ENCODE measurements at places on chromosomes 7 and 10.
A peak's percentile ranks its signal among the peaks of the same experiment; 100 is the strongest.

DNA sequence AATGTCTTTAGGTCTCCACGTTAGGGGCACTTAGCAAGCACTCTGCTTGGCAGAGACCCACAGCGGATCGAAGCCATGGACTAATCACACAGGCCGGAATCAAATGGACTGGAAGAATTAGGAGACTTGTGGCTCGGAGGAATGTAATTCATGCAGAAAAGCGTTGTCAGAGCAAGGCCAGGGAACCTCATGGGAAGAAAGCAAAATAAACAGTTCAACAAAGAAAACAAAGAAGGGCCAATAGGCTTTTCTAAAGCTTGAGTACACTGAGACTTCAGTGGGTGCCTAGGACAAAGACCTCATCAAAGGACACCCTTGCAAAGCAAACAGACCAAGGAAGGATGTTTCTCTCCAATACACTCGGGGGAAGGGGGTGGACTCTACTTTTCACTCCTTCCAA is 171.1 kb downstream of the GLI3 start:
- DNase-seq, result no peak
- H3K36me3 ChIP-seq, result no peaks in the 10 kb centered on the region
- H3K4me3 ChIP-seq, result no peak overlapping the region

GRCh38 chr7:45325378-45325777 is 167.8 kb downstream of the RAMP3 start:
- H3K27ac ChIP-seq, result no peak overlapping the region
- no peak overlapping the region for H3K4me3 ChIP-seq
- no peaks in the 10 kb centered on the region for H3K36me3 ChIP-seq
- no peaks in the 10 kb centered on the region for H3K27me3 ChIP-seq
- H3K4me1 ChIP-seq, result no peaks in the 10 kb centered on the region

DNA sequence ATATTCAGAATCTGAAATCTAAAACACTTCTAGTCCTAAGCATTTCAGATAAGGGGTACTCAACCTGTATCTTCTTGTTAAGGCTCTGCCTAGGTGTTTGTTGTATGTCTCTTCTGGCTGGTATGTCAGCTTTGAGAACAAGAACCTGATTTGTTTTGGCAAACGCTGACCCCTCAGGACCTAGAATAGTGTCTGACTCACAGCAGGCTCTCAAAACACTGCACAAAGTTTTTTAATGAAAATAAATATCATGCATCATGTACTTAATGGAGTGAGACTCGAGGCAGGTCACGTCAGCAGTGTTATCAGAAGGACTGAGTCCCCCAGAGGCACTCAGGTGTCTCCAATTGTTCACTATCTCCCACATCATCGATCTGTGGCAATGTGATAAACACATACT is 99.1 kb downstream of the GLI3 start:
- no peaks in the 10 kb centered on the region for H3K27me3 ChIP-seq
- no peak for DNase-seq
- H3K4me3 ChIP-seq, result no peak overlapping the region
- H3K27ac ChIP-seq, result no peak overlapping the region

- peak overlapping the region; percentile 92 for H3K27ac ChIP-seq
- peak overlapping the region; percentile 80 for H3K4me3 ChIP-seq
- no peaks in the 10 kb centered on the region for H3K27me3 ChIP-seq
Measured at GRCh38 chr7:112204499-112205342, 1.5 kb downstream of the DOCK4 start.

GRCh38 chr10:25522946-25523608 is 348.3 kb downstream of the GPR158 start:
- DNase-seq, result no peak
- no peaks in the 10 kb centered on the region for H3K4me1 ChIP-seq
- no peak overlapping the region for H3K27ac ChIP-seq
- no peak overlapping the region for H3K4me3 ChIP-seq
- H3K36me3 ChIP-seq, result no peaks in the 10 kb centered on the region

GRCh38 chr7:37942934-37943610 is 22.6 kb downstream of the EPDR1 start:
- no peaks in the 10 kb centered on the region for H3K36me3 ChIP-seq
- H3K4me1 ChIP-seq, result peaks cover 20% of the 10 kb centered on the region
- peak overlapping the region; percentile 76 for H3K27ac ChIP-seq
- H3K27me3 ChIP-seq, result no peaks in the 10 kb centered on the region
- peak; percentile 93 for DNase-seq
- H3K4me3 ChIP-seq, result no peak overlapping the region

- H3K27ac ChIP-seq, result no peak overlapping the region
- no peaks in the 10 kb centered on the region for H3K27me3 ChIP-seq
- H3K4me3 ChIP-seq, result no peak overlapping the region
- H3K36me3 ChIP-seq, result no peaks in the 10 kb centered on the region
- no peaks in the 10 kb centered on the region for H3K4me1 ChIP-seq
Measured at GRCh38 chr10:47016564-47016963, 105.3 kb downstream of the PTPN20 start.

DNA sequence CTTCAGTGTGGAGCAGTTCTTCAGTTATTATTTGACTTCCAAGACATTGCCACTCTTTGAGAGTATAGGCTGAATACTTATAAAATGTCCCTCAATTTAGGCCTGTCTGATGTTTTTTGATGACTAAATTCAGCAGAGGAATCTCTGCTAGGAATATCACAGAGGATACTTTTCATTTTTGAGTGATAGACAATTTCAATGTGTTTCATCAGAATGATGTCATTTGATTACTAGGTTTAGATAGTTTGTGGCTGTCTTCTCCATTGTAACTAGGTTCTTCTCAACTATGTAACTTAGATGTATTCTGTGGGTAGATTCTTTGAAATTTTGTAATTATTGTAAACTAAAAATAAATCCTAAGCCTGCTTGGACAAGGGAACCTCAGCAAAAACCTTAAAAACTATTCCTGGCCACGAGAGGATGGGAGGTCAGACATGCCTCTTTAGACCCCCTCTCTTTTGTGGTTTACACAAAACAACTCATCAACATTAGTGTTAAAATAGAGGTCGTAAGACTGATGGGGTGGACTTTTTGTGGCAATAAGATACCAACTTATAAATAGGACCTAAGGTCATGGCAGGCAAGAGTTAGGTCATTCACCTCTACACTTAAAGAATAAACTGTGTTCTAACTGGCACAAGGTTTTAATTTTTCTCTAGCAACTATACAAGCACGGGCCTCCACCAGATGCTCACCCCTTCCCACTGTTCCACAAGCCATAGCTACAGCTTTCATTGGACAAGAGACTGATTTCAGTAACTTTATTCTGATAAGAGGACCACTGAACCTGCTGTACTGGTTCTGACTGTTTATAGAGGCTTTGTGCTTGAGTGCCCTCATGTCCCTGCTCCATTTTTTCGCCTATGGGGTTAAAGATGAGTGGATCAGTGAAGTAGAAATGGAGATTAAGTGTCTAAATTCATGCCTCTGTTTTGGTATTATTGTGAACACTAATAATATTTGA is 33.7 kb downstream of the CYP2C8 start:
- no peak overlapping the region for H3K27ac ChIP-seq
- no peak for DNase-seq
- no peaks in the 10 kb centered on the region for H3K36me3 ChIP-seq
- H3K4me3 ChIP-seq, result no peak overlapping the region

GRCh38 chr7:19674266-19674960 is 34.4 kb downstream of the POLR1F start:
- no peak overlapping the region for H3K27ac ChIP-seq
- no peaks in the 10 kb centered on the region for H3K36me3 ChIP-seq
- no peak for DNase-seq
- H3K27me3 ChIP-seq, result no peaks in the 10 kb centered on the region
- H3K4me1 ChIP-seq, result no peaks in the 10 kb centered on the region

DNA sequence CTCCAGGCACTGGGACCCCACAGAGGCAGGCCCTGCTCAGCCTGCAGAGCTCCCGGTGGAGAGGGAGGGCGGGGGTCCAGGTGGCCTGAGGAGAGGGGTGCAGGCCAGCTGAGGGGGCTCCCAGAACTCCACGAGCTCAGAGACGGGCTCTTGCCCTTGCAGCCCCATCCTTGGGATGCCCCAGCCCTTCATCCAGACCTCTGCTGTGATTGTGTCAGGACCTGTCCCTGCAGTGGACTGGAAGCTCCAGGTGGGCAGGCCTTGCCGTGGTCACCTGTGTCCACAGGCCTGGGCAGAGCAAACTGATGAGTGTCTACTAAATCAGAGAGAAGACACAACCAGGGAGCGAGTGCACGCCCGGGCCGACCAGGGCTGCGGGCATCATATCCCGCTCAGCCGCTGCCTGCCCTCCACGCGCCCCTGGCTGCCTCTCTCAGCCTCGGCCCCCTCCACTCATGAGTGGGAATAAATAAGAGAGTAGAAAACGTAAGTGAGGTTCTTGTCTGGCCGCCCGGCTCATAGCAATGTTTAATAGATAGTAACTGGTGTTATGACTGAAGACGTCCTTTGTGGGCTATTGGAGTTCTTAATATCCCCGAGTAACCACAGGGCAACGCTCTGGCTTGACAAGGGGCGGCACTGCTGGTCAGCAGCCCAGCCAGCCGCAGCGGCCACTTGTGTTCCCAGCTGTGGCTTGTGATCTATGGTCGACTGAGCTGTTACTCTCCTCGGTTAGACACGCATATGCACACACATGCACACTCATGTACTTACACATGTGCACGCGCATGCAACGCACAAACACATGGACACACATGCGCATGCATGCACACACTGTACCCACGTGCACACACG is 105.6 kb downstream of the LHPP start:
- H3K4me3 ChIP-seq, result no peak overlapping the region
- H3K36me3 ChIP-seq, result no peaks in the 10 kb centered on the region
- DNase-seq, result no peak
- H3K27ac ChIP-seq, result no peak overlapping the region

- H3K27ac ChIP-seq, result no peak overlapping the region
- no peaks in the 10 kb centered on the region for H3K36me3 ChIP-seq
- no peaks in the 10 kb centered on the region for H3K27me3 ChIP-seq
Measured at GRCh38 chr10:29994811-29995210, 64.6 kb downstream of the JCAD start.

DNA sequence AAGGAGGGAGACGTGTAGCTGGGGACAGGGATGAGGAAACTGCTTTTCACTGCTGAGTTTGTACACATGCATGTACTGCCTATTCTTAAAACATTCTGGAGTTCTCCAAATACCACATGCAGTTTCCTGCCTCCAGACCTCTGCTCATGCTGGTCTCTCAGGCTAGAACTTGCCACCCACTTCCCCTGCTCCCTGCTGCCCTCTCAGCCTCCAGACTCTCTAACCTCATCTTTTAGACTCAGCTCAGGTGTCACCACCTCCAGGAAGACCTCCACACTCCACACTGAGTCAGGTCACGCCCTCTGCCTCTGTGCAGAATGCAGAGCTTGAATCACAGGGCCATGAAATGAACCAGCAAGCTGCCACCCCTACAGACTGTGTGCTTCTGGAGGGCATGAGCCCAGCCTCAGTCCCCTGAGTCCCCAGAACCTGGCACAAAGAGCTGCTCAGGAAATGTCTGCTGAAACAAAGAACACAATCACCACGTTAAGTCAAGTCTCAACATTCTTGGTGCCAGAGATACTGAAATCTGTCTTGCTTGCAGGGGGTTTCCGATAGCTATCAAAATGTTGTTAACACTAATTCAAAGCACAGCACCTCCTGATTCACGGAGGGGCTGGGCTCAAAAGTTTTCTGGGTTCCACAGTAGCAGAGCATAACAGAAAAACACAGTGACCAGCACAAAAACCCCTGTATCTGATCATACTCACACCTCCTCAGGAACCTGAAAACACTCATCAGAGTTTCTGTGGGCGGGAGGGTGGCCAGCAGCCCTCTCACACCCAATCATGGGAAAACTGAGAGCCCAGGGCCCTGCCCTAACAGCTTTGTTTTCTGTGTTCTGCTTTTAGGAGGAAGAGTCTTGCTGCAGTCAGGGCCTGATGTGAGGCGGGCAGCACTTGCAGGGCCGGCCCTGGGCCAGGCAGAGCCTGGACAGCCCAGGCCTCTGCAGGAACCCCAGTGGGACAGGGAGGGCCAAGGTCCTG is 21.1 kb downstream of the FAM53B start:
- DNase-seq, result no peak
- H3K4me3 ChIP-seq, result no peak overlapping the region
- peaks cover 46% of the 10 kb centered on the region for H3K4me1 ChIP-seq
- no peaks in the 10 kb centered on the region for H3K27me3 ChIP-seq
- H3K27ac ChIP-seq, result no peak overlapping the region
- H3K36me3 ChIP-seq, result no peaks in the 10 kb centered on the region

GRCh38 chr7:22577470-22578001 is 77.5 kb upstream of the STEAP1B start:
- no peak for DNase-seq
- H3K4me3 ChIP-seq, result no peak overlapping the region
- no peaks in the 10 kb centered on the region for H3K4me1 ChIP-seq
- H3K36me3 ChIP-seq, result no peaks in the 10 kb centered on the region

- no peak overlapping the region for H3K4me3 ChIP-seq
- H3K36me3 ChIP-seq, result no peaks in the 10 kb centered on the region
- H3K27me3 ChIP-seq, result no peaks in the 10 kb centered on the region
- no peaks in the 10 kb centered on the region for H3K4me1 ChIP-seq
- no peak overlapping the region for H3K27ac ChIP-seq
Measured at GRCh38 chr7:81180573-81180972, 261.7 kb upstream of the SEMA3C start.

DNA sequence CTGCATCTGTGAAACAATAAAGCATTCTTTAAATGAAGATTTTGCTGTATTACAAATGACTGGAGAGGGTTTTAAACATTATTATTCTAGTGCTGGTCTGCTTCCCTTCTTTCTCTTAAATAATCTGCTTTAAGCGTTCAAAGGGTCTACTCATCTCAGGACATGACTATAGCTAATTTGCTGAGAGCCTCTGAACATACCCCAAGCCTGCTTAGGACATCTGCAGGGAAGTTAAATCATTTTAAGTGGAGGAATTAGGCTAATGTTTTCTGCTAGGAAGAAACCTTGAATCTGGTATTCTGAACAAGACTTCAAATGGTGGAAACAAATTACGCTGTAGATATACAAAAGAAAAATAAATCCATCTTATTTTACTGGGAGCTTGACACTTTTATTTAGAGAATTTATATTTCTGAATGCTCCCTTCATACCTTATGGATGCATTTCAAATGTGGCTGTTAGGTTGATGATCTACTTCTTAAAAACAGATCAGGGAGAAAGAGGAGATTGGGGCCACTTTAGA is 124.4 kb upstream of the ITGB1 start:
- no peak for DNase-seq
- no peaks in the 10 kb centered on the region for H3K4me1 ChIP-seq
- no peak overlapping the region for H3K27ac ChIP-seq

GRCh38 chr7:82700741-82701140 is 257.2 kb upstream of the CACNA2D1 start:
- H3K4me3 ChIP-seq, result no peak overlapping the region
- no peaks in the 10 kb centered on the region for H3K4me1 ChIP-seq
- H3K36me3 ChIP-seq, result no peaks in the 10 kb centered on the region
- no peaks in the 10 kb centered on the region for H3K27me3 ChIP-seq

- H3K27ac ChIP-seq, result no peak overlapping the region
- H3K27me3 ChIP-seq, result no peaks in the 10 kb centered on the region
- DNase-seq, result no peak
- no peak overlapping the region for H3K4me3 ChIP-seq
- no peaks in the 10 kb centered on the region for H3K36me3 ChIP-seq
- H3K4me1 ChIP-seq, result no peaks in the 10 kb centered on the region
Measured at GRCh38 chr10:98289802-98290209, 21.8 kb upstream of the LOXL4 start.
